ENCODE measurements at places on chromosomes 7 and 10.

GRCh38 chr10:91006001-91006751, 85.3 kb upstream of the ANKRD1 start:
- DNase-seq: peak; percentile 41

DNA sequence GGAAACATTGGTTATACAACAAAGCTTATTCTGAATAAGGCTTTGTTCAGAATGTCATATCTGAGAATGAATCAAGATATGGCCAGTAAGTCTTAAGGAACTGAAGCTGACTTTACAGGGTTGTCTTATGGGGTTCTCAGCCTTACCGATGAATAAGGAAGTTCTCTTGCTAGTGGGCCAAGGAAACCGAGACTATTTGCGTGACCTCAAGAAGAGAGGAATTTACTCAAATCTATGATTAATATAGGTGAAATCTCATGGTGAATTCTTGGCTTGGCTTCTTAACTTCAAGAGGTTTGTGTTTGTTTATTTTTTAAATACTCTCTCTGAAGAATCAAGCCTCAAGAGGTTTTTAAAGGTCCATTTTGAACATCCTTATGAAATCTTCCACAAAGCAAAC, 4.7 kb upstream of the MRLN start:
- no peak for DNase-seq

DNA sequence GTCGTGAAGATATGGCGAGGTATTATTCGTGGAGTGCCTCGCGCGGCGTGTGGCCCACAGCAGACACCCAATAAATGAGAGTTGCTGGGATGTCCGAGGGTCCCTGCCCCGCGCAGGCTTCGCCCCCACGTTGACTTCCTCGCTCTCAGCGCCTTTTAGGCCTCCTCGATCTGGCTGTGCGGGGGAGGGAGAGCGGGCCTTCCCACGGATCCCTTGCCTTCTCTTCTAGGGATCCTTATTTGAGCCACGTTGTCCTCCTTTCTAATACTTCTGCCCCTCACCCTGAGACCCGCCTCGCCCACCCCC, 660 bp downstream of the VCL start:
- DNase-seq: no peak

DNA sequence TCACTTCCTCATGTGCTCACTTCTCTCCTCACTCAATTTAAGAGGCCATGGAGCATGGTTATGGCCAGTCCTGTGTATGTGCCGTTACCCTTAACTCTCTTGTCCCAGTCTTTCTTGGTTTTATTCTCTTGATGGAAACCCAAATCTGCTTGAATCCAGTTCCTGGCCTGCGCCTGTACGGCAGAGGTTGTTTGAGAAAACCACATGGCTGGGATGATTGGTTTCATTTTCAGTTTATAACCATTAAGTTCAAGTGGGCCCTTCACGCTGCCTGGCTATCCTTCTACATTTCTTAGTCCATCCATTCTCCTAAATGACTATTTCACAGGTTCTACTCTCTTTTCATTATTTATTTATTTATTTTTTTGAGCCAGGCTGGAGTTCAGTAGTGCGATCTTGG, 1.6 kb upstream of the ZNF239 start:
- DNase-seq: no peak

DNA sequence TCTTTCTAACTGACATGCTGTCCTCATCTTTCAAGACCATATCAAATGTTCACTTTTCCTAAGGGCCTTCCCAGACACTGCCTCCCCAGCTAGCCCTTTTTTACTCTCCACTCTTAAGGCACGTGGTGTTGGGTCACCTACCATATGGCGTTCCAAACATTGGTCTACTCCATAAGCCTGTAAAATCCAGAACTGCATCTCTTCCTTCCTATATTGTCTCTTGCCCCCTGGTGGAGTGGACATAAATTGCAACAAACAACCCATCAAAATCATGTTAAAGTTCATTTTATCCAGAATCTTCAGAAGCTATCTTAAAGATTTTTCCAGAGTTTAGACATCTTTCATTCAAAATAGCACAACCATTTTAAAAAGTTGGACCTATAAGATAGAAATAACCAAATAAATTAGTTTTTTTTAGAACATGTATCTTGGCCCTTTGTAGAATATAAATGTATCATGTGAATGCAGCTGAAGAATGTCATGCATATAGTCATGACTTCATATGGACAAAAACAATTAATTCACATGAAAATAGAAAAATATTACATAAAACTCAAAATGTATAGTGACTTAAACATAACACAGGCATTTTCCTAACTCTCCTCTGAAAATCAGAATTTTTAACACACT, 180.6 kb upstream of the CHRM2 start:
- DNase-seq: no peak

DNA sequence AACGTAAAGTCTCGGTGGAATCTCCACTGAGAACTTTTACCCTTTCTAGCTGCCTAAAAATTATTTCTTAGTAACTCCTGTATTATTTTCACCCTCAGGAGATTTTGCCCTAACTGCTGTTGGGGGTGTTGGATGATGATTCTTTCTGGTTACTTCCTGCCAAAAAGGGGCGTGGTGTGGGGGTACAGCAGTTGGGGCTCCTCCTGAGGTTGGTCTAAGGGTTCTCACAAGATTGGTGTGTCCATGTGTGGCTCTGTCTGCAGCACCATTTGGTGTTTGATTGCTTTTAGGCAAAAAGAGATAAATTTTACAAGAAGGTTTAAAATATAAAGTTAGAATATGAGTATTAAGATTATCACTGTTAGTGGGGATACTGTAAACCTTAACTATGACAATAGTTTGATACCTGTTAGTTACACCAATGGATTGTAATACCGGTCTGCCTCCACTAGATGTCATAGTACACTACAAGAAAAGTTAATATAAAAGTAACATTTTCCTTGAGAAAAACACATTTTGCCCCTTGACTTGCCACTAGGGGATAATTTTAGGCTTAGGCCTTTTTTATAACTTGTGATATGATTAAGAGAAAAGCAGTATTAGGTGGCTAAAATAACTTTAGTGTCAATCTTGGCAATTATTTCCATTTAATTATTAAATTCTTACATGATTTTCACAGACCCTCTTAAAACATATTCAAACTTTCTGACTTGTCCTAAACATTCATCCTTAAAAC, 928.7 kb downstream of the IPMK start:
- DNase-seq: no peak

- DNase-seq: no peak
These were observed 19.4 kb downstream of the LAT2 start for GRCh38 chr7:74228951-74229900.

GRCh38 chr7:140683657-140684056, 10.9 kb downstream of the ADCK2 start:
- no peak for DNase-seq
